ENCODE measurements at places on chromosomes 5 and 9.

DNA sequence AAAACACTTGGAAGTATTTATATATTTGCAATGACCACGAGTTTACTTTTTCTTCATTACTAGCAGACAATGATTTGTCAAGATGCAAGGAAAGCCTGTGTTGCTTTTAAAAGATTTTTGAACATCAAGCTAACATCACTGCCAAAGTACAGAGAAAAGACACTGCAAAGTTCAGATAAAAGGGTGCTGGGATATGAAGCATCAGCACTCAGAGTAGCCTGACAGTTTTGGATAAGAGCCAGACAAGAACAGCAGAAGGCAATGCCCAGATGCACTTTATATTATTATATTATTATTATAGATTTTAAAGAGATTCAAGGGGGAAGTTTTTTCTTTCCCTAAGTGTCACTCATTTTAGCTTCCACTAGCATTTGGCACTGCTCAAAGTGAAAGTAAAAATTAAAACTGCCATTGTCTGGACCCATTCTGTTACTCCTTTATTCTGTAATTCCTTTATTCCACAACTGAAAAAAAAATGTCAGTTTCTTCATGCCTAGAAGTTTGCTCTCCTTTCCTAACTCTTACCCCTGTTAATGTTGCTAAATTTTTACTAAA is 240.6 kb downstream of the EFNA5 start:
- no peak for DNase-seq

DNA sequence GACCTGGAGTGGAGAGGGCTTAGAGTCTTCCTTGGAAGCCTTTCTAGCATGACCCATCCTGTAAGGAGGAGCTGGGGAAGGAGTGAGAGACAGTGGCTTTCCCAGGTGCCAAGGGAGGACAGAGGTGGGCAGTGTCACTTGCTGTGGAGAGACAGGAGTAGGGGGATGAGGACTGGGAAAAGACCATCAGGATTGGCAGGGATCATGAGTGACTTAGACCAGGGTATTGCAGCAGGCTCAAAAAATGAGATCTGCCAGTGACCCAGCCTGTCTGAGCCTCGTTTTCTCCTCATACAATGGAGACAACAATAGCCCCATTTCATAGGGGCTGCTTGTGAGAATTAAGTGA is 2.4 kb downstream of the TMOD1 start:
- DNase-seq: no peak

- no peak for DNase-seq
These were observed 27.8 kb upstream of the GRPEL2 start for GRCh38 chr5:149317281-149318048.

DNA sequence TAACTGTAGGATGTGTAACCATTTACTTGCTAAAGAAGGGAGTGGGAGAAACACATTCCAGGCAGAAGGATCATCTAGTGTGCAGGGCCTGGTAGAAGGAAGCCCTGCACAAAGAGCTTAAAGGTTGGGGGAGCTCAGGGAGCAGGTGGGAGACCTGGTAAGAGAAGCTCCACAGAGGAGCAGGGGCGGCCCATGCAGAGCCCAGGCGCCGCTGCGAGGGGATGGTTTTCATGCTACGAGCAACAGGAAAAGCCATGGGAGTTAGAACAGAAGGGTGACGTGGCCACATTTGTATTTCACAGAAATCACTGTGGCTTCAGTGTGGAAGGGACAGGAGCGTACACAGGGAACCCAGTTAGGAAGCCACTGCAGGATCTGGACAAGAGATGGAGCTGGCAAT is 73.1 kb downstream of the PDE6A start:
- no peak for DNase-seq

DNA sequence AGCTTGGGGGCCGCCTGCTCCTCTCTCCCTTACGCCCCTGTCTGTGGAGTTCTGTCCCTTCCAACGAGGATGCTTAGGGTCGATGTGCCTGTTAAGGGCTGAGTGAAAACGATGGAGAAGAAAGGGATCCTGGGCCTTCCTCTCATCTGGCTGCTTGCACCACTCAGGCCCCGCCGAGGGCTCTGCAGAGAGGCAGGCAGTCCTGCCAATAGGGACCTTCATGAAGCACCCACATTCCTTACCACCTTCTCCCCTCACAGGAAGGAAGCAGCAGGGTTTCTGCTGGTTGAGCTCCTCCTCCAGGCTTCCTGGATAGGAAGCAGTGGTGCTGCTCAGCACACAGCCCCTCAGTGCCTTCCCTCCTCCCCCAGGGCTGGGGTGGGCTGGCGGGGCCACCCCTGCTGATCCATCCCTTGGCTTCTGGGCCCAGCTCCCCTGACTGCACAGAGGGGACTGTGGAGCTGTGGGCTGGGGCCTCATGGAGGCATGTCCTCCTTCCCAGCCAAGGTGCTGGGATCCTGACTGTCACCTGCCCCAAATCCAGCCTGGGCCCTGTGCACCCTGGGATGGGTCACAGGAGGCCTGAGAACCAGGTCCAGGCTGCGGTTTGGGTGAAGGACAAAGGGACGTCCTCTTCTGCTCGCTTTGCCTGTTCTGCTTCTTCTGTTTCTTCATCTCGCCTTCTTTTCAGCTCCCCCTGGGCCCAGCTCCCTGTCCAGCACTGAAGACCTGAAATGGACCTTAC is 50.5 kb downstream of the AHRR start:
- peak; percentile 11 for DNase-seq

GRCh38 chr9:122387536-122387935 is 16.7 kb downstream of the PTGS1 start:
- DNase-seq: no peak

GRCh38 chr5:107545486-107545885 is 125.3 kb downstream of the EFNA5 start:
- no peak for DNase-seq

DNA sequence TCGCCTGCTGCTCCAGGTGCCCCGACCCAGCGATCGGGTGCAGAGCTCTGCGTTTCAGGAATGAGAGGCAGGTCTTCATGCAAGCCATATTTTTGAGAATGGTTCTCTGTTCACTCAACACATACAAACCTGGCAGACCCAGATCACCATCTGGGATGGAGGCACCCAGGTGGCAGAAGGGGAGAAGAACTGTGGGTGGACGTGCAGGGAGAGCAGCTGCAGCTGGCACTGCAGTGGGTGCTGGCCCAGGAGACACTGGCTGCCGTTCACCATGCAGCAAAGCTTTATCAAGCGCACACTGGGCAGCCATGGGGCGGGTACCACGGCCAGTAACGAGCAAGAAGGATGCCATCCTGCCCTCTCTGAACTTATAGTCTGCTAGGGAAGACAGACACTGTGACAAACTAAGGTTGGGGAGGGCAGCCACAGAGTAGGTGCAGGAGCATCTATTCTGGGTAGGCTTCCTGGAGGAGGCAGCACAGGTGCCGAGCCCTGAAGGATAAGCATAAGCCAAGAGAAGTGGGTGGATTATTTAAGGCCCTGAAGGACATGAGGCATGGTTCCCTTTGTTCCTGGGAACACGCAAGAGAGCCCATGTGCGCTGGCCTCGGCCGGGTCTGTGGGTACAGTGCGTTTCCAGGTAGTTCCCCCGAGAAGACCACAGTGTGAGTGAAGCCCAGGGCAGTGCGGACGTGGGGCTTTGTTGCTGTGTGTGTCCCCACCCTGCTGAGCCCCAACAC is 46.2 kb upstream of the FCN2 start:
- no peak for DNase-seq

DNA sequence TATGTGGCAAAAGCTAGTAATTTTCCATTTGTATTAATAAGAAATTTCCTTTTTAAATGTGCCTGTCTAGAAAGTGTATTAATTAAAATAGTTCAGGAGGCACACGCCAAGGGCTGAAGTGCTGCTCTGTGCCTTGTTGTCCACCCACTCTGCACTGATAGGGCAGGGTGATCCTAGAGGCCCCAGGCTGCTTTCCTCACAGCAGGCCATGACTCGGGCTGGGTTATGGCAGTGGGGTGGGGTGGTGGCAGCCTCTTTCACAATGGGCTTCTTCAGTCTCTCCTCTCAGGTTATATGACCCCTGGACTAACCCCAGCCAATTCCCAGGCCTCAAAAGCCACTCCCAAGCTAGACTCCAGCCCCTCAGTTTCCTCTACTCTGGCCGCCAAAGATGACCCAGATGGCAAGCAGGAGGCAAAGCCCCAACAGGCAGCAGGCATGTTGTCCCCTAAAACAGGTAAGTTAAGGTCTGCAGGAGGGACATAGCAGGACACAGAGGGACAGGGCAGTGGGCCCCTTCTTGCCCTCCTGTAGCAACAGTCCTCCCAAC is 19.5 kb downstream of the CD74 start:
- DNase-seq: no peak

DNA sequence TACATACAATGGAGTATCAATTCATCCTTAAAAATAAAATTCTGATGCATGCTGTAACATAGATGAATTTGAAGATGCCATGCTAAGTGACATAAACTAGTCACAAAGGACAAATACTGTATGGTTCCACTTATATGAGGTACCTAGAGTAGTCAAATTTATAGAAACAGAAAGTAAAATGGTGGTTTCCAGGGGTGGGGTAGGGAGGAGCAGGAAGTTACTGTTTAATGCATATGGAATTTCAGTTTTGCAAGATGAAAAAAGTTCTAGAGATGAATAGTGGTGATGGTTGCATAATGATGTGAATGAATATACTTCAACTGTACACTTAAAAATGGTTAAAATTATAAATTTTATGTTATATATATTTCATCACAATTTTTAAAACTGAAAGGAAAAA is 57.3 kb upstream of the FNIP1 start:
- DNase-seq: no peak

DNA sequence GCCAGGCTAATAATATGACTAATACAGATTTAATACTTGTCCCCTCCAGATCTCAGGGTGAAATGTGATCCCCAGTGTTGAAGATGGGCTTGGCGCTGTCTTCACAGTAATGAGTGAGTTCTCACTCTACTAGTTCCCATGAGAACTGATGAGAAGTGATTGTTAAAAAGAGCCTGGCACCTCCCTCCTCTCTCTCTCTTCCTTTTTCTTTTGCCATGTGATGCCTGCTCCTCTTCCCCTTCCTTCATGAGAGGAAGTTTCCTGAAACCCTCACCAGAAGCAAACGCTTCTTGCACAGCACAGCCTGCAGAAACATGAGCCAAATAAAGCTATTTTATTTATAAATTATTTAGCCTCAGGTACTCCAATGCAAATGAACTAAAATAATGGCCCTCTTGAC is 55.2 kb downstream of the GLDC start:
- no peak for DNase-seq

- DNase-seq: no peak
These were observed 45.2 kb downstream of the MRRF start for GRCh38 chr9:122309861-122310260.

GRCh38 chr5:32598260-32598937 is 13.0 kb downstream of the SUB1 start:
- no peak for DNase-seq

DNA sequence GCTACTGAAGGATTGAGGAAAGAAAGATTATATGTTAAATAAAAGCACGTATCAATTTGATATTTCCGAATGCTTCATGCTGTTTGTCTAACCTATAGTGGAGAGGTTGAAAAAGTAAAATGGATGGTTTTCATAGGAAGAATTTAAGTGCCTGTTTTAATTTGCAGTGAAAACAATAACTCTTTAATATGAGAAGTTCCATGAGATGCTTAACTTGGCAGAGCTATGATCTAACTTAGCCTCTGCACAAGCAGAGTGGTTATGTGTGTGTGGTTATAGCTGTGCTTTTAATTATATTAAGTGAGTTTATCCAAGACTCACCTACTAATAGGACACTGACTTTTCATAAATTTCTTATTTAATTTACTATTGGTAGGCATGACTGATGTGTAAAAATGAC is 57.4 kb downstream of the AOPEP start:
- no peak for DNase-seq

- no peak for DNase-seq
These were observed 27.6 kb downstream of the RAB24 start for GRCh38 chr5:177275883-177276282.

- DNase-seq: peak; percentile 62
These were observed 60.2 kb upstream of the SLC25A51 start for GRCh38 chr9:37963936-37964739.
